ENCODE measurements at places on chromosomes 11 and 22. TPM values are rescaled to one million over a fixed set of nuclear protein-coding genes. Genes with fewer than 3 reads are reported as not detected.
A peak's percentile ranks its signal among the peaks of the same experiment; 100 is the strongest.

LIPT2 gene
- 6.5 TPM for total RNA-seq

SCN2B gene
- not detected for total RNA-seq

RIBC2 gene
- total RNA-seq: 0.54 TPM

CREB3L1 gene
- total RNA-seq: 21.6 TPM

APOL5 gene
- not detected for total RNA-seq

PNPLA5 gene
- total RNA-seq: not detected

CCDC157 gene
- 3.3 TPM for total RNA-seq

DRD4 gene
- total RNA-seq: 0.33 TPM

MS4A7 gene
- not detected for total RNA-seq

NR1H3 gene
- 61.2 TPM for total RNA-seq

OR6A2 gene
- total RNA-seq: 0.51 TPM

CASP5 gene
- total RNA-seq: not detected

GRCh38 chr22:19108807-19109197, 13.4 kb downstream of the DGCR2 start:
- DNase-seq: no peak

DNA sequence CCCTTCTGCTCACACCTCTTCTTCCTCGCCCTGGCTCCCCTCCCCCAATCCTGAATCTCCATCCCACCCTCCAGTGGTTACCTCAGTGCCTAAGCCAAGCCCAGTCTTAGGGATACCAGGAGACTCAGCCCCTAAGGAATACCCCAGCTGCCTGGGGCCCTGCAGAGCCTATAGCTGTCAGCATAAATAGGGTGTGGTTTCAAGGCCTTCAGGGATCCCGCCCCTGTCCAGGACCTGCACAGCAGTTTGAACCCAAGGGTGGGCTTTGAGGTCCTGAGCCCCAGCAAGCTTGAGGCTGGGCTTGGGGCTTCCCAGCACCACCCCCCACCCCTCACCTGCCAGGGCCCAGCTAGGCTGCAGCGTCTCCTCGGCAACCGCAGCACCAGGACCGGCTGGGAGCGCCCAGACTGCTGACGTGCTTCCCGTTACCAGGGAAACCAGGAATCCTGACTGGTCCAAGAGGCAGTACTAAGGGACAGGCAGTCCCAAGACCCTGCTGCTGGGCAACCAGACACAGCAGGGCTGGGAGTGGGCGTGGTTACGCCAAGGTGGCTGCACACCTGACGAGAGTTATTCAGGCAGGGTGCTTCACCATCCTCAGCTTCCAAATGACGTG, 13.7 kb downstream of the APBB1 start:
- DNase-seq: no peak

GRCh38 chr11:102831489-102832440, 11.6 kb downstream of the MMP3 start:
- DNase-seq: peak; percentile 26

DNA sequence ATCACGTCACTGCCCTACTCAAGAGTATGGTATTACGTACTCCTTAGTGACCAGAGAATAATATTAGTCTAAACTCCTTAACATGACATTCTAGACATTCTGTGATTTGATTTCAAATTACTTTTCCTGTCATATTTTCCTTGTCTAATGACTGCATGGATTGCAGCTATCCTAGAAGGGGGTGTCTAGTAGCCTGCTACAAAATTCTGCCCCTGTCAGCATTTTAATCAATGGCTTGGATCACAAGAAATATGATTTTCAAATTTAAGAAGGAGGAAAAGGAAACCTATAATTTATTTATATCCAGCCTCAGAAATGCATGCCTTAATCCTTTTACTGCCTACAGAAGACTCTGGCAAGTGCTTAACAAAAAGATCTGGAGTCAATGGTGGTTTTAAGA, 216.8 kb downstream of the SWAP70 start:
- DNase-seq: no peak

- no peak for DNase-seq
These were observed 51.3 kb downstream of the RPL27A start for GRCh38 chr11:8733852-8734251.

DNA sequence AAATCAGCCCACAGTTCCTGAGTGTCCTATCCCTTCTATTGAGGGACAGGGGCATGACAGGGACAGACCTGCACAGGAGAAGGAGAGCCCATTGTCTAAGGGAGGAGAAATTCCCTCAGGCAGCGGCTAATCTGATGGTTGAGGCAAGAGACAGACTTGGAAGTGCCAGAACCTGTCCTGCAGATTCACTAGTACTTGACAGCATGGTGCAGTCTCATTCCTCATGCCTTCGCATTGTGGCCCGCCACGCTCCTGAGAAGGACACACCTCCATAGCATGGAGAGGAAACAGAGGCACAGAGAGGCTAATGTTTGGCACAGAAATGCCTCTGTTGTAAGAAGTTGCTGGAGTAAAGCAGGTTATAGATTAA, 3.2 kb downstream of the P2RY6 start:
- no peak for DNase-seq

- DNase-seq: no peak
These were observed 30.3 kb downstream of the TNKS1BP1 start for GRCh38 chr11:57294225-57295131.

DNA sequence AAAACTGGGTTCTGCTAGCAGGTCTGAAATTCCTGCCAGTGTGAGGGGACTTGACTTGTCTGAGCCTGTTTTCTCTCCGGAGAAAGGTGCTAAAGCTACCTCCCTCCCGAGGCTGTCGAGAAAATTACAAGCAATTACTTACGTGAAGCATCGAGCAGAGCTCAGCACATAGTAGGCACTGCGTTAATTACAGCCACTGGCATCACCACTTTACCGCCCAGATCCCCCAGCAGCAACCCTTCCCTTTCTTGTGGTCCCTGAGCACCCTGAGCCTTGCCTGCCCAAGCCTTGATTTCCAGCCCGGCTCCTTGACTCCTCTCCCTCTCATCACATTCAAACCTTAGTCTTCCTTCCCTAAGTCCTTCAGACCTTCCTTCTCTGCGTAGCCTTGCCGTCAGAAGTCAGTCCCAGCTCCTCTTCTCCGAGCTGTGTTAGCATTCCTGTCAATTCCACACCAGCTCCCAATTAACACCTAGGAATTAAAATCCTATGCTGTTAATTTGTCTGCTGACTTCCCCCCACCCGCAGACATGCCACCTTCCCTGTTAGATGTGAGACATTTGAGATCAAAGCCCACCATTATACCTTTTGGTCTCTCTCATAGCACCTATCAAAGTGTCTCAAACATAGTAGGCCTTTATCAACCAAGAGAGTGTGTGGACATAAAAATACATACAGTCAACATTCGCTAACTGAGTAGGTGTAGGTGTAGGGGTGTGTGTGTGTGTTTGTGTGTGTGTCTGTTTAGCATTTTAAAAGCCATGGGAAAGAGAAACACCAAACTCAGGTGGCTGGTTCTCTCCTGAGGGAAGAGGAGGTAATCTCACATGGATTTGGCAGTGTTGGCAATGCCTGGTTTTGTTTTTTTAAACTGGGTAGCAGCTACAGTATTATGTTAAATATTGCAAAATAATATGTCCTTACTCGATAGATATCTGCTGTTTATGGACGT, 2.8 kb upstream of the KCNJ5 start:
- DNase-seq: no peak

DNA sequence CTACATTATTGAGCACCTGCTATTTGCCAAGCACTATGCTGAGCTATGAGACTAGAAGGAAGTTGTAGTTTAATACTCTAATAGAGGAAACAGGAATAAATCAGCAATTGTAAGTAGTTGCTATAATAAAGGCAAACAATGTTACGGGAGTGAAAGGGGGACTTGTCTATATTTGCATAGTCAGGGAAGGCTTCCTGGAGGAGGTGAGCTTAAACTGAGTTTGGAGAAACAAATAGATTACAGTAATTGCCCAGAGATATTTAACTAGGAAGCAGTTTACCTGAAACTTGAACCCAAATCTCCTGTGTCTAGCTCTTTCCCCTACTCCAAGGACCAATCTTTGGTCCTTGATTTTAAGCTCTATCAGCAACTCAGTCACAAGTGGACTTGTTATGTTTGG, 2.1 kb upstream of the ENTHD1 start:
- no peak for DNase-seq

DNA sequence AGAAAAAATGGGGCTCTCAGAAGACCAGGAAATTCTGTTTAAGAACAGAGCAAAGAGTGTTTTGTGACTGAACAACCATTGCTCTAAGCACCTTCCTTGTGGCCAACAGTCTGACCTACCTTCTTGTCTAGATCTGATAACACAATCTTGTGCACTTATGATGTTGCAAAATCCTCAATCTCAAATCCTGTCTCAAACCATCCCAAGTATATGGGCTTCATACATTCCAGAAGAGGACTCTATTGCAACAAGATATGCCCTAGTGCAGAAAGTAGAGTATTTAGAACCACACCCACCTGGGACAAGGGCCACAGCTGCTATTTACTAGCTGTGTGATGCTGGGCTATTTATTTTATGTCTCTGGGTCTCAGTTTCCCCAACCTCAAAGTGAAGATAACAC, 27.1 kb downstream of the RASSF10 start:
- DNase-seq: no peak

DNA sequence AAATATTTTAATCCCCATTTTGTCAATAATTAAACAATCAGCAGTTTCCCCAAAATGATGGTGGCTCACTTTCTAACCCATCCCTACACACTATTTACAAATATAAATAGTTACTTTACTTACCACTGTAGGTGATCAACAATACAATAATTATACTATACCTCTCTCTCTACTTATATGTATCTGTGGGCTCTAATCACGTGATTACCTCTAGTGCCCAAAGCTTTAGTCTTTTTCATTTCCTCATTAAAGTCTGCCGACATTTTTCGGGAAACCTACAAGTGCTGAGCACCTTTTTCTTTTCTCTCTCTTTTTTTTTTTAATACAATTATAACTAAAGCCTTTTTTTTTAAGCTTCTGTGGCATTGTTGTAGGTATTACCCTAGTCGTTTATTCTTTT, 23.9 kb downstream of the DLG2 start:
- no peak for DNase-seq

- peak; percentile 74 for DNase-seq
These were observed 4.3 kb upstream of the CCND1 start for GRCh38 chr11:69636512-69637197.

DNA sequence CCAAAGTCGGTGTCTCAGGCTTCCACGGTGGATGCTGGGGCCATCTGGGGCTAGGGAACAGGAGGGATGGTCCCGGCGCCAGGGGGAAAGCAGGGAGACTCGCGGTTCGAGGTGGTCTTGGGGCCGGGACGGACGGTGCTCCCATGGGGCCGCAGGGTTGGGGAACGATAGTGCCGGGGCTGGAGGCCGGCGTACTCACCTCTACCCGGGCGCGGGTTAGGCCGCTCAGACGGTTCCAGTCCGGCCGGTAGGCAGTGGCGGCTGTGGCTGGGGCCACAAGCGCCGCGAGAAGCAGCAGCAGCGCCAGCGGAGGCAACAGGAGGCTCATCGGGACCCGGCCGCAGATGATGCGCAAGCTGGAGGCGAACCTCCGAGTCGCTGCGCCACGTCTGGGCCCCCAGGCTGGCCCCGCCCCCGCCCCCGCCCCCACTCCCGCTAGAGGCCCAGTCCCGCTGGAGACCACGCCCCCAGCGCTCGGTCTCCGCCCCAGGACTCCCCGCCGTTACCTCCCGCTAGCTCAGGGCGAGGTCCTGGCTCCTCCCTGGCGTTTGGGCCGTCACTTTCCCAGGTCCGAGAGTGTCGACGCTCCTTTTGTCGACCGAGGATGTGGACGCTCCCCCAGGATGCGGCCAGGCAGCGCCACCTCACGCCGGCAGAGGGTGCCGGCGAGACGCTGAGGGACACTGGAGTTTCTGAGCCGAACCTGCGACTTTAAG, at the start of gene SELENOM:
Gene SELENOM (minus strand): TSS at position 391 of the 716 bp plus-strand sequence. CDS start 63 bp downstream, at position 328.
- DNase-seq: peak; percentile 96

DNA sequence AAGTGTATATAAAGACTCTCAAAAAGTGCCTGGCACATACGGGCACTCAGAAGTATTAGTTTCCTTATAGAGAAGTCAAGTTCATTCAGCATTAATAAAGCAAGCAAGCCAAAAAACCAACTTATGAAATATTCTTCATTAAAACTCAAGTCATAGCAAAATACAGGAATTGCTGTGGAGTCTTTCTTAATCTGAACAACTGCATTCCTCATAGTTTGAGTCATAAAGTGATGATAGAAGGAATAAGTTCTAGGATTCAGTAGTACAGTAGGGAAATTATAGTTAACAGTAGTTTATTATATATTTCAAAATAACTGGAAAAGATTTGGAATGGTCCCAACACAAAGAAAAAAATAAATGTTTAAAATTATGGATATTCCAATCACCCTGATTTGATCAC, 200.3 kb downstream of the C11orf91 start:
- no peak for DNase-seq

- no peak for DNase-seq
These were observed 91.8 kb downstream of the APIP start for GRCh38 chr11:34824425-34824824.

GRCh38 chr11:76648061-76648460, 22.5 kb downstream of the LRRC32 start:
- DNase-seq: peak; percentile 1

DNA sequence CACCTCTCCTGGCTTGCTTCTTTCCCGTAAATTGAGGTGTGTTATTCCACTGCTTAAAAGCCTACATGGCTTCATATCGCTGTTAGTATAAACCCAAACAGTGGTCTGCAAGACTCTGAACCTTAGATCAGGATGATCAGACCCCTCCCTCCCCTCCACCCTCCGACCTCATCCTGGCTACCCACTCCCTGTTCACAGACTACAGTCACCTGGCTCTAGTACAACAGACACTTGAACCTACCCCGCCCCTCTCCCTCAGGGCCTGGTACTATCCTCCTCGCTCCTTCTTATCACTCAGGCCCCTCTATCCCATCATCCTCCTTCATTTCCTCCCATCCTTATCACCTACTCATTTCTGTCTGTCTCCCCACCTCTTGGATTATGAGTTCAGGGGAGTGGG, 20.1 kb downstream of the PTPRJ start:
- no peak for DNase-seq

- no peak for DNase-seq
These were observed 15.2 kb upstream of the FCHSD2 start for GRCh38 chr11:73157101-73158010.

- DNase-seq: no peak
These were observed 475.1 kb upstream of the LARGE1 start for GRCh38 chr22:34395370-34395769.

GRCh38 chr11:133325711-133326110, 206.6 kb downstream of the OPCML start:
- DNase-seq: no peak

- no peak for DNase-seq
These were observed 12.5 kb downstream of the OTUB1 start for GRCh38 chr11:63998558-63999348.

DNA sequence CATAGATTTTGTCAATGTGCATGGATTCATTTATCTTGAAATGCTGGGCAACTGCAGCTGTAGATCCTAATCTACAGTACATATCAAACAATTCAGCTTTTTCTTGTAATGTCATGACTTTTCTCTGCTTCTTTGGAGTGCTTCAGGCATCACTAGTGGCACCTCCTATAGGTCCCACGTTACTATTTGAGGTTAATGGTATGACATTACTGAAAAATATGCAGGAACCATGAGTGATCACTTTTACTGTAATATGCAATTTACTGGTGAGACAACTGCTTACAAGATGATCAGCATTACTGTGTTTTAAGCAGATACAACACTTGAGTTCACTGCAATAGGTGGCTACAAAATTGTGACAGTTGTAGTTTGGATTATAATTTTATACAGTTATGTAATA, 3.0 kb downstream of the CENATAC start:
- DNase-seq: no peak

GRCh38 chr22:29707010-29707409, 12.8 kb upstream of the CABP7 start:
- DNase-seq: no peak
